ENCODE measurements at places on chromosomes 5 and 9. TPM values are rescaled to one million over a fixed set of nuclear protein-coding genes. Genes with fewer than 3 reads are reported as not detected.

RFX3 gene
- 4.4 TPM for total RNA-seq

WNT8A gene
- total RNA-seq = not detected

SPRY4 gene
- total RNA-seq = 21.8 TPM

NRARP gene
- 5.1 TPM for total RNA-seq

GAS1 gene
- total RNA-seq = 5.0 TPM

SLC1A1 gene
- total RNA-seq = 0.10 TPM

FIBCD1 gene
- total RNA-seq = 14.6 TPM

ASTN2 gene
- total RNA-seq = 10.1 TPM

ANP32B gene
- 72.5 TPM for total RNA-seq

ACTL7A gene
- not detected for total RNA-seq

INSYN2B gene
- total RNA-seq = 0.97 TPM

FOXD4L6 gene
- total RNA-seq = 0.07 TPM

SUSD1 gene
- total RNA-seq = 6.3 TPM

EPB41L4A gene
- not detected for total RNA-seq

OCLN gene
- total RNA-seq = 7.7 TPM

FXN gene
- 15.5 TPM for total RNA-seq

FOXD4L4 gene
- total RNA-seq = 0.07 TPM

MOB3B gene
- total RNA-seq = 0.15 TPM

PCDHA3 gene
- total RNA-seq = not detected

SLC6A7 gene
- total RNA-seq = 1.6 TPM

EGFLAM gene
- 53.0 TPM for total RNA-seq

FBP2 gene
- total RNA-seq = not detected

HBEGF gene
- total RNA-seq = 5.4 TPM

All from NCI-H460 (cell line).